ENCODE measurements at places on chromosomes 2 and 18. TPM values are rescaled to one million over a fixed set of nuclear protein-coding genes. Genes with fewer than 3 reads are reported as not detected.
A peak's percentile ranks its signal among the peaks of the same experiment; 100 is the strongest.

Gene CHST9
- total RNA-seq: not detected

Gene CD28
- total RNA-seq: not detected

Gene COL3A1
- 3.6 TPM for total RNA-seq

Gene CNDP1
- total RNA-seq: not detected

Gene CD8A
- total RNA-seq: not detected

Gene GATA6
- 6.7 TPM for total RNA-seq

Gene NETO1
- 8.1 TPM for total RNA-seq

Gene SGPP2
- total RNA-seq: 7.5 TPM

Gene RAPGEF4
- 3.3 TPM for total RNA-seq

GRCh38 chr2:173667014-173667413 lies 298.2 kb downstream of the SP3 start:
- DNase-seq: no peak

DNA sequence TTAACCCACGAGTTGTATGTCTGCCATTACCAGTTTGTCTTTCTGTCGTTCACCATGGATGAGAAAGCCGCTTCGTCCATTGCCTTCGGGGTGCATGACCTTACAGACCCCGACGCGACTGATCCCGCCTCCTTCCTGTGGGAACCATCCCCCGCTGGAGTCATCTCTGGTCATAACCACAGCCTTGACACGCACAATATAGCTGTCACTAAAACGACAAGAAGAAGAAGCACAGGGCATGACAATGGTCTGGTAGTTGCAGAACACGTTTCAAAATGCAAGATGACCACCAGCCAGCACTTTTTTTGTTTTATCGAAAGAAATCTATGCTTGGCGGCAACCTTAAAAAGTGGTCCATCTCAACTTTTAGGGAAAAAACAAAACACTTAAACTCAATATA lies 87.7 kb downstream of the SPRED2 start:
- no peak for DNase-seq

DNA sequence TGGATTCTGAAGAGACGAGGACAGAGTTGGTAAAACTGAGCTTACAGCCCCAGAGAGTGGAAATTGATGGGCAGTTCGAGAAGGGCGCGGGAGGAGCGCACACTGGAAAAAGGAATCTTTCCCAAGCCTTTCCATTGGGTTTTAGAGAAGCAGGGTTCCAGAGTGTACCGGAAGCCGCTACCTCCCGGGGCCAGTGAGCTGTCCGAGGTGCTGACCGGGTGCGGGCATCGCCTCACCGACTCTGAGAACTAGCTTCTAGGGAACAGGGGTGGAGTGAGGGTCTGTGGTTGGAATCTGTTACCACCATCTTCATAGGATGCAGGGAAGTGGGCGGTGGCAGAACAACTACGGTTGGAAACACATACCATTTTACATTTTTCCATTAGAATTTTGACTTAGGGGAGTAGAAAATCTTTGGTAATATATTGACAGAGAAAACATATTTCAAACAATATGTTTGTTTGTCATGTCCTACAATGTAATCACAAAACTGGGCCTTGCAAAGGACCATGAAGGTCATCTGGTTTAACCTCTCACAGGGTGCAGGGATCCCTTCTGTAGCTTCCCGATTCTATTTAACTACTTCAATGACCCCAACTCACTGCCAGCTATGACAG lies 724 bp downstream of the NMS start:
- no peak for DNase-seq

GRCh38 chr18:6069103-6069502 lies 173.8 kb upstream of the TMEM200C start:
- DNase-seq: peak; percentile 58

- no peak for DNase-seq
Measured at GRCh38 chr2:101930847-101931246, 60.9 kb upstream of the IL1R2 start.

DNA sequence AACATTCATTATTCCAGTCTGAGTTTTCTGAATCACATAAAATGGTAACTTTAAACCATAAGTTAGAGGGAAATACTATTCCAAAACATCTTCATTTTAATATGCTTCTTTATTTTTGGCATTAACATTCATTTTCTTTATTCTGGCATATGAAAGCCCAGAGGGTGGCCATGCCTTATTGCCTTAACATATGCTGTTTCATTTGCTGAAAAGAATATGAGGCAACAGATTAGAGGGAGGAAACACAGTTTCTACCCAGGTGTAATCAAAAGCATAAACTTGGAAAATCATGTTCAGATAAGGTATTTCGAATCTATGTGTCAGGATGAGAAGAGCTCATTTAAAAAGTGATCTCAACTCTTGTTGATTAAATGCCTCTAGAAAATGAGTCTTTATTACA lies 379.9 kb upstream of the DSEL start:
- DNase-seq: no peak

- no peak for DNase-seq
Measured at GRCh38 chr2:119630121-119630520, 48.9 kb upstream of the TMEM177 start.

DNA sequence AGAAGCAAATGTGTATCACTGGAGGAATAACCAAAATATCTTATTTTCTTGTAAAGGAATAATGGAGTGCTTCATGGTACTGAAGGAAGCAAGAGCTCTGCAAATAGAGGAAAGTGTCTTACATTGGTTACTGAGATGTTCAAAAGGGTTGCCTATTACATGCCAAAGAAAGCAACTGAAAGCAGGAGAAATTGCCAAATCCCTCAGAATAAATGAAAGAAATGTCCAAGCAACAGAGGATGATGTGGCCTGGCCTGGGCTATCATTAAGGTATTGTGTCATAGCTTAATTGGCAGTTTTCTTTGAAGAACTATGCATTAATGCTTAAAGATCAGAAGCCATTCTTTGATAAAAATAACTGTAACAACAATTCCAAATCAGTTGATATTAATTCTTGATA lies 173.7 kb downstream of the RAB3GAP1 start:
- DNase-seq: no peak

DNA sequence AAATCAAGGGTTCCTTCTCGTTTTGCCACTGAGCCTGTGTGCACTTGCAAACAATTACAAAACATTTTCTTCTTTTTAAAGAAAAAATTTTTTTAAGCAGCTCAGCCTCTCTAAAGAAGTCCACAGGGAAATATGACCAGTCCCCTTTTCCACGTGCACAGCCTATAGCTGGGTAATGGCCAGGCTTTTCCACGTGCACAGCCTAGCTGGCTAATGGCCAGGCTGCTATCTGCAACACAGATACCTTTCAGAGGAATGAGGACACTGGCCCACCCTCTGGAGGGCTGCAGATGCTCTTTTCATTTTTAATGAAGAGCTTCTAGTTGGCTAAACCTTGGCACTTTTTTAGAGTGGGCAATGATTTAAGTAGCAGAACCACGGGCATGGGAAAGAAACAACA lies 46.3 kb downstream of the ASB18 start:
- no peak for DNase-seq

GRCh38 chr18:56509656-56510055 lies 128.7 kb downstream of the TXNL1 start:
- no peak for DNase-seq

GRCh38 chr2:86229221-86229620 lies 30.0 kb downstream of the MRPL35 start:
- DNase-seq: no peak

DNA sequence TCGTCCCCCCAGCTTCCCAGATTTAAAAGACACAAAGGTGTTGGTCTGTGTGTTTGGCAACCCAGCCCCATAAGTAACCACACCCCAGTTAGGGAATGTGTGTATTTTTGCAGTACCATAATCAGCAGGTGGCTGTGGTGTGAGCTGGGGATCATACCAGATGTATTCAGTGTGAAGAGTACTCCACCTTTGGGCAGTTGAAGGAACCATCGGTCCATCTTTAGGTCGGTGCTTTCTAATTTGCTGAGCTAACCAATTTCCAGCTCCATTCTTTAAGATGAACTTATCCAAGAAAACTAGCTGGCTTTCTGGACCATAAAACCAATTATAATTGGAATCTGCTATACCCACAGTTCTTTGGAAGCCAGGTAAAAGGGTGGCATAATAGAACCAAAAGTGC lies 3.2 kb downstream of the DSEL start:
- DNase-seq: no peak

DNA sequence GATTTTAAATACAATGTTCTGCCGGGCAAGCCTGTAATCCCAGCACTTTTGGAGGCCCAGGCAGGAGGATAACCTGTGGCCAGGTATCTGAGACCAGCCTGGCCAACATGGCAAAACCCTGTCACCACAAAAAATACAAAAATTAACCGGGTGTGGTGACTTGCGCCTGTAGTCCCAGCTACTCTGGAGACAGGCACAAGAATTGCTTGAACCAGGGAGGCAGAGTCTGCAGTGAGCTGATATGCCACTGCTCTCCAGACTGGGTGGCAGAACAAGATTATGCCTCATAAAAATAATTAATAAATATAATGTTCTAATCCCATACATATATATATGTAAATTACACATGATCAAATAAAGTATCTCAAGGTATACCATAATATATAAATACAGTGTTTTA lies 119.3 kb downstream of the C2orf74 start:
- DNase-seq: no peak

- no peak for DNase-seq
Measured at GRCh38 chr18:74901362-74902146, 303.9 kb downstream of the ZNF407 start.

DNA sequence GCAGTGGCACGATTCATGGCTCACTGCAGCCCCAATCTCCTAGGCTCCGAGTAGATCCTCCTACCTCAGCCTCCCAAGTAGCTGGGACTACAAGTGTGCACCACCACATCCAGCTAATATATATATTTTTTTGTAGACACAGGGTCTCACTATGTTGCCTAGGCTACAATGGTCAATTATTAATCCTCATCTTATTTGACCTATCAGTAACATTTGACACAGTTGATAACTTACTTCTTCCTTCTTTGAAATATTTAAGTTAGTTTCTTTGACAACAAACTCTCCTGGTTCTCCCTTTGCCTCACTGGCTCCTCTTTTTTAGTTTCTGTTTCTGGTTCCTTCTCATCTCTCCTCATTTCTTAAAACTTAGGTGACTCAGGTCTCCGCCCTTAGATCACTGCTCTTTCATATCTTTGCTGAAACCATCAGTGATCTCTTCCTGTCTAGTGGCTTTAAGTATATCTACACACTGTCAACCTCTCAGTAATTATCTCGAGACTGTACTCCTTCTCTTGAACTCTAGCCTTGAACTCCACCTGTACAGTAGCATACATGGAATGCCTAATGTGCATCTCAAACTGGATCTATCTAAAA lies 11.5 kb downstream of the PGAP1 start:
- no peak for DNase-seq

All from Caki2 (cell line).